Glutamatergic neuron (in vitro differentiated cells): ENCODE measurements at places on chromosomes 6 and 20. TPM values are rescaled to one million over a fixed set of nuclear protein-coding genes. Genes with fewer than 3 reads are reported as not detected.

DNA sequence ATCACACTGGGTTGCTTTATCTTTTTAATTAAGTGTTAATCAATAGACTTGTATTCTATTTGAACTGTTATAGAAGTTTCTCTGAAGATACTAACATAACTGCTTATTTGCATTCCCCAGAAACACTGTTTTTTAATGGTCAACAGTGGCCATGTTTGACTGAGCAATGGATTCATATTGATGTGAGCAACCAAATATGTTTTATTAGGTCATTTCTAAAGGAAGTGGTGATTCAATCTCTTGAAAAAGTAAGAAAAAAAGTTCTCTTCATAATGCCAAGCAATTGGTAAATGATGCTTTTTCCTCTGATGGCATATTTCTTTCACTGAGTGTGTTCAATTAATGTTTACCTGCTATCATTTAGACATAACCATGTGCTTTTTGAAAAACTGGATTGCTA, 593.0 kb upstream of the CITED2 start:
- no peak overlapping the region for H3K4me3 ChIP-seq
- DNase-seq = no peak
- no peaks in the 10 kb centered on the region for H3K36me3 ChIP-seq
- H3K4me1 ChIP-seq = peaks cover 4% of the 10 kb centered on the region
- no peak overlapping the region for H3K27ac ChIP-seq

DNA sequence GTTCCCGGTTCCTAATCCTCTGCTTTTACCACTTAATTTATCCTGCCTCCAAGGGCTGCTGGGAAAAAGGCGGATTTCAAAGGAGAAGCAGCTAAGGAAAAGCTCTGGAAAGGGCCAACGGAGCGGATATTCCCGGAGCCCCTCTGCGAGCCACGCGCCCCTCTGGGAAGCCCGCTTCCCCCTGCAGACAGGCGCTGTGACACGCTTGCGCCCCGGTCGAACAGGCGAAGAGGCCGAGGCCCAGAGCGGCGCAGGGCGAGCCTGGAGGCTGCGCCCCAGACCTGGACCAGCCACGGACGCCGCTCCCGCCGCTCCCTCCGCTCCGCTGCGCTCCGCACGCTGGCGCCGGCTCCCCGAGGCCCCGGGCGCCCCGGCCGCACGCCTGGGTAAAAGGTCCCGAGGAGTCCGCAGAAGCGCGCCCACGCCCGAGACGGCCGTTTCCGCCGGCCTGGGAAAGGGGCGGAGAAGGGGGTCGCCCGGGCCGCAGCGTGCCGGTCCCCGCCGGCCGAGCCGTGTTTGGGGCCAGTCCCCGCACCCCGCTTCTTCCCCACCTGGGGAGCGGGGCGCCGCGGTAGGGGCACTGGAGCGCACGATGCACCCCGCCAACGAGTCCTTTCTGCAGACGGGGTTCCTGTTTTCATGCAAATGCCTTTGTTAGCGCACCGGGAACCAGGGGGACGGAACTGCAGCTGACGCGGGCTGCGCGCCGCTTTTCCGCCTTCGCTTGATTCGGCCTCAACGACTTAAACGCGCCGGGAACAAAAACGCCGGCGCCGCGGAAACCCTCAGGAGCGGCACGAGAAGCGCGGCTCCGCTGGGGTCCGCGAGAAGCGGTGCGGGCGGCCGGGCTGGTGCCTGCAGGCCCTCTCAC, 91.9 kb upstream of the SIRPA start:
- H3K27me3 ChIP-seq = peaks cover 12% of the 10 kb centered on the region
- peaks cover 10% of the 10 kb centered on the region for H3K4me1 ChIP-seq

DNA sequence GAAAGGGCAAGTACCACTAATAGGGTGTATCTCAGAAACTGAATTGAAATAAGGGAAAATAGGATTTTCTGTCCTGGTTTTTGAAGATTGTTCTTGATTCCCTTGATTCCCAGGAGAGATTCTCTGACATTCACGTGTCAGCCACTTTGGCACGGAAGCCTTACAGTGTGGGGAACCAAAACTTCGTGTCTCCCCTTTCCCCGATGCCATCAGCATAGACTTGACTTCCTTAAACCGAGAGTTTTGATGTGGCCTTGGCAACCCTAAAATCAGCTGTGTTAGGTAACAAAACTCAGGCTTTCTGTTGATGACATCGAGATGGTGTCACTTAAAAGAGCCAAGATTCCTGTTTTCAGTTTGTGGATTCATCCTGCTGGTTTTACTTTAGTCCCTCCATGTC, 7.5 kb downstream of the HMGN4 start:
- peaks cover under 1% of the 10 kb centered on the region for H3K27me3 ChIP-seq
- H3K27ac ChIP-seq = no peak overlapping the region
- DNase-seq = no peak
- H3K36me3 ChIP-seq = no peaks in the 10 kb centered on the region
- peaks cover 3% of the 10 kb centered on the region for H3K4me1 ChIP-seq
- no peak overlapping the region for H3K4me3 ChIP-seq

DNA sequence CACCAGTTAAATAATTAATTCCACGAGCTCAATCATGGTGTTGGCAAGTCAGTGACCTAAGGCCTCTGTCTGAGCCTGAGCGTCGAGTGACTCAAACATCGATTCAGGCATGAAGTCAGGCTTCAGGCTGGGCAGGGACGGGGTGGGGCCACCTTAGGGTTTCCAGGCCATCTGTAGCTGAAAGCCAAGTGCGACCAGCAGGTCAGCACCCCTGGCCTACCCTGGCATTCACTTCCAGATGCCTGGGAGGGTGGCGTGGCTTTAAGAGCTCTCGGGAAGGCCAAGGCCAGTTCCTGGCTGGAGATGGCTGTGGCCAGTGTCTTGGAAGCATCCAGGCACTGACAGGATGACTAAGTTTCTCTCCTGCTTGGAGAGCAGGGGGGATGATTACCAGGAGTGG, 113.4 kb downstream of the DACT2 start:
- H3K36me3 ChIP-seq = no peaks in the 10 kb centered on the region
- no peak overlapping the region for H3K27ac ChIP-seq
- peaks cover 6% of the 10 kb centered on the region for H3K27me3 ChIP-seq
- H3K4me1 ChIP-seq = peaks cover 3% of the 10 kb centered on the region

- H3K4me1 ChIP-seq = no peaks in the 10 kb centered on the region
- no peaks in the 10 kb centered on the region for H3K27me3 ChIP-seq
- DNase-seq = no peak
- H3K27ac ChIP-seq = no peak overlapping the region
- no peak overlapping the region for H3K4me3 ChIP-seq
Observed at GRCh38 chr6:150347845-150348244, 21.0 kb upstream of the IYD start.

DNA sequence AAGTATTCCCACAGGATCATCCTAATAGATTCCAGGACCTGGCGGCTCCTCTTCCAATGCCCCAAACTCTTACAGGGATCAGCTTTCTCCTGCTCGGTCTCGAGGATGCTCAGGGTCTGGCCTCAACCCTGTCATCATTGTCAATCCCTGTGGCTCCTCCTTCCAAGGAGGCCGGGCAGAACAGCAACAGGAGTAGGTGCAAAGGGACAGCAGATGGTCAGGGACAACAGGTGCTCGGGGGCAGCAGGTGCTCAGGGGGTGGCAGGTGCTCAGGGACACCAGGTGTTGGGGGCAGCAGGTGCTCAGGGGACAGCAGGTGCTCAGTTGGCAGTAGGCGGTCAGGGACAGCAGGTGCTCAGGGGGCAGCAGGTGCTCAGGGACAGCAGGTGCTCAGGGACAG, 84.8 kb downstream of the TTLL2 start:
- peaks cover 11% of the 10 kb centered on the region for H3K27me3 ChIP-seq
- H3K36me3 ChIP-seq = peaks cover 12% of the 10 kb centered on the region
- peak overlapping the region; percentile 71 for H3K27ac ChIP-seq
- DNase-seq = no peak

Gene CDKN1A
- total RNA-seq = 41.3 TPM
